ENCODE measurements at places on chromosomes 16 and 17. TPM values are rescaled to one million over a fixed set of nuclear protein-coding genes. Genes with fewer than 3 reads are reported as not detected.

GRCh38 chr16:73056448-73056847 lies 8.5 kb upstream of the ZFHX3 start:
- DNase-seq, result no peak

- DNase-seq, result no peak
Measured at GRCh38 chr16:82092711-82093110, 57.7 kb downstream of the HSD17B2 start.

DNA sequence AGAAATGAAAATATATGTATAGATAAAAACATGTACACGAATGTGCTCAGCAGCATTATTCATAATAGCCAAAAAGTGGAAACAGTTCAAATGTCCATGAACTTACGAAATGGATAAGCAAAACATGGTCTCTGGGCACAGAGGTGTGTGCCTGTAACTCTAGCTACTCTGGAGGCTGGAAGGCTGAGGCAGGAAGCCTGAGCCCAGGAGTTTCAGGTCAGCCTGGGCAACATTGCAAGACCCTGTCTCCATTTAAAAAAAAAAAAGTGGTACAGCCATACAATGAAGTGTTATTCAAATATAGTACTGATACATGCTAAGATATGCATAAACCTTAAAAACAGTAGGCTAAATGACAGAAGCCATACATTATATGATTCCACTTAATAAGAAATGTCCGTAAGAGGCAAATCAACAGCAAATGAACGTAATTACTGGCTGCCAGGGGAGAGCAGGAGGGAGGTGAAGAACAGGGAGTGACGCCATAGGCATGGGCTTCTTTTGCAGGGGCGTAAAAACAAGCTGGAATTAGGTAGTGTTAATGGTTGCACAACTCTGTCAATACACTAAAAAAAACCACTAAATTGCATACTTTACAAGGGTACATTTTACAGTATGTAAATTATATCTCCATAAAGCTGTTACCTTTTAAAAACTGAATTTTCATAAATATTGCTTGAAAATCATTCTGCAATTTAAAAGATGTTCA lies 87.2 kb upstream of the PLEKHM1 start:
- no peak for DNase-seq

DNA sequence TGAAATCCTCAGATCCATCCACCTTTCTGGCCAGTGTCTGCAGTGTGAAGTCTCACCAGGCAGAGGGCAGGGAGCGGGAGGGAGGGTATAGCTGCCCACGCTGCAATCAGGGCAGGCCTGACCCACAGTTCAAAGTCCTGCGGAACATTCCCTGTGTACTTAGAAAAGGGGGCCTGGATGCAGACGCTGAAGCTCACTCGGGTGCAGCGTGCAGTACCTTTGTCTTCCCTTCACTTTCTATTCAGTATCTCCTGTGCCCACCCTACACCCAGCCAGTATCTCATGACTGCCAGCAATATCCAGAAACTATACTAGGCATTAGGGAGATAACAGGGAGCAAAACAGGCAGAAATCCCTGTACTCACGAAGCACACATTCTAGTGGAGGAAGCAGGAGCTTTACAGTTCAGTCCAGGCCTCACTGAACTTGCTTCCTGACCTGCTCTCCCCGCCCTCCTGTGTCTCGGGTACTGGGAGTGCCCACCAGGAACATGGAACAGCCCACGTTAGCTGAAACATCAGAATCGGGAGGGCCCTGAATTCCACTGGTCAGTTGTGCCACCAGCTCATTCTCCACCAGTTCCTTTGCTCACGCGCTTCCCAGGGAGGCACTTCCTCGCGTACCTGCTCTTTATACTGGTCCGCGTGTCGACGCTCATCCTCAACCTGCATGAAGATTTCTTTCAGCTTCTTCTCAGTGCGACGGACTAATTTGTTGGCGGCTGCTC lies 42.2 kb downstream of the NDEL1 start:
- DNase-seq, result no peak

DNA sequence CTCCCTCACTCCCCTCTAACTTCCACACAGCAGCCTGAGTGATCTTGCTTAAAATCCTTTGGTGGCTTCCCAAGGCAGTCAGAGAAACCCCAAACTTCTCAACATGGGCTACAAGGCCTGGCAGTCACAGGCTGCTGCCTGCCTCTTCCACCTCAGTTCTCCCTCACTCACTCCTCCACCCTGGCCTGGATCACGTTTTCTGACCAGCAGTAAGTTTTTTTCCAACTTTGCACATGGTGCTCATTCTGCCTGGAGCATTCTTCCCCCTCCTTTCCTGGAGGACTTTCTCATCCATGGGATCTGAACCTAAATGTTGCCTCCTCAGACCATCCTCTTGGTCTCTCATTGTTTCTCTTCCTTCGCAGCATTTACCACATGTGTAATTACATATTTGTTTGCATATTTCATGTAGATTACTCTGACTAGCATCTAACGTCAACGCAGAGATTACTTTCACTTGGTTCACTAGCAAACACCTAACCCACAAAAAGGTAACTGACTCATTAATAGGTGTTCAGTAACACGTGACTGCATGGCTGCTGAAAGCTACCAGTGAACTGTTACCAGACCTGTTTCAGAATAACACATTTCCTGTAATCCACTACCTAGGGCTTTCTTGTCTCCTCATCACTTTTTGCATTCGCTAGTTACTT lies 17.1 kb downstream of the GNA13 start:
- DNase-seq, result no peak

DNA sequence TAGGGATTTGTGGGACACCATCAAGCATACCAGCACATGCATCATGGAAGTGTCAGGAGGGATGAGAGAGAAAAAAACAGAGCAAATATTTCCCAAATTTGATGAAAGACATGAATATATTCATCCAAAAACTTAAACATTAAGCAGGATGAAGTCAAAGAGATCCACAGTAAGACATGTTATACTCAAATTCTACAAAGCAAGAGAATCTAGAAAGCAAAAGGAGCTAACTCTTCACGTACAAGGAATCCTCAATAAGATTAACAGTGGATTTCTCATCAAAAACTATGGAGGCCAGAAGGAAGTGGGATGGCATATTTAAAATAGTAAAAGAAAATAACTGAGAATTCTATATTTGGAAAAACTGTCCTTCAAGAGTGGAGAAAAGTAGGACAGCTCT lies 374.8 kb downstream of the ZFHX3 start:
- no peak for DNase-seq

The SLC6A2 gene
- total RNA-seq, result not detected

The TBX2 gene
- total RNA-seq, result 17.2 TPM

The TTYH2 gene
- 17.9 TPM for total RNA-seq

The ICAM2 gene
- 22.0 TPM for total RNA-seq

The VPS35 gene
- total RNA-seq, result 86.9 TPM
